ENCODE measurements at places on chromosomes 11 and 22.
A peak's percentile ranks its signal among the peaks of the same experiment; 100 is the strongest.

GRCh38 chr22:47422736-47423135 lies 660.3 kb downstream of the TBC1D22A start:
- no peak for DNase-seq

- DNase-seq = no peak
These were observed 51.5 kb downstream of the IRAG1 start for GRCh38 chr11:10641912-10642697.

DNA sequence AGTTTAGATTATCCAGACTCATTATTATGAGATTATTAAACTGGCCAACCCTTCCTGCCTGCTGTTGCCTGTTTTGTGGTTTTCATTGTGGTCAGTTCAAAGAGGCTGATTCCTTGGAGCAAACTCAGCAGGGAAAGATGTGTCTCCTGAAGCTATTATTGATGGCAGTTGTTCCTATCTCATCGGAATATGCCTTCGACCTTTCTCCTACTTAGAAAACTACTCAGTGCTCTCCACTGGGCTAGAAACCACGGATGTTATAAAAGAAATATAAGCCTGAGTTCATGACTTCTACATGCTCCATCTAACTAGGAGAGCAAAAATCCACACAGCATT lies 80.2 kb upstream of the NAV2 start:
- DNase-seq = no peak

DNA sequence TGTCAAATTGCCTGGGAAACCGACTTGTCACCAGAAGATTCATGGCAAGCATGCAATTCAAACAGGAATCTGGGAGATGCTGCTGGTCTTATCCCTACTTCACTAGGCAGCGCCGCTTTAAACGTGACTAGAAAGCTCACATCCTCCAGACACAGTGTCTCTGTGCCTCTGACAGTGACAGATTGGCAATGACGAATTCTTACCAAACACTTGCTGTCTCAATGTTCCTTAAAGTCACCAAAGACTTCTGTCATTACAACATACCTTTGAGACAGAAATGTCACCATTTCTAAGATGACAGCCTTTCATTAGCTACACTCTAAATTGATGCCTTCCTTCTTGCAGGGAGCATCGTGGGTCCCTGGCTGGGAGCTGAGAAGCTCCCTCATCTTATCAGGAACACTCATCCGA lies 197.8 kb downstream of the CWF19L2 start:
- no peak for DNase-seq

GRCh38 chr11:93740031-93740729 lies 1.1 kb downstream of the TAF1D start:
- no peak for DNase-seq

GRCh38 chr11:28400331-28401100 lies 292.3 kb downstream of the METTL15 start:
- DNase-seq = no peak

DNA sequence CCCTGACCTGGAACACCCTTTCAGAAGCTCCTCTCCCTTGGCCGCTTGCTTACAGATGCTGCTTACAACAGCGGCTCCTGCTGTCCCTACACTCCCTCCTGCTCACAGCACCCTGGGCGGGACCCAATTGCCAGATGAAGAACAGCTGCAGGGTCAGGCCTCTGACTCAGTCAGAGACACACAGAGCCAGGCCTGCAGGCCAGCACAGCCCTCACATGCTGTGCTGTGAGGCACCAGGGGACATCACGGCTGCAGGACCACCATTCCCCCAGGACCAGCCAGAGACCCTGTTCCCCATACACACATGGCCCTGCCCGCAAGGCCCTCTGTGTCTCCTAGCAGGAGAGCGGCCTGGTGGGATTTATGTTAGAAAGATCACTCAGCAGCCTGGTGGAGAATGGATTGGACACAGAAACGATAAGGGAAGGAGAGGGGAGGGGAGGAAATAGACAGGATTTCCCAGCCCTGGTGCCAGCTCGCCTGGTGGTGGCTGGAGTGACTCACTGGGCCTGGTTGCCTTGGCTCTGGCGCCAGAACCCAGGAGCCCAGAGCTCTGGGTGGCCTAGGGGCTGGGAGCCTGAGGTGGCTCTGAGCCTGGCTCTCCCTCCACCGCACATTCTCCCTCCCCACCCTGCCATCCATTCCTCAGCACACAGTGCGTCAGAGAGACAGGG lies 6.7 kb downstream of the CAPN5 start:
- DNase-seq = no peak

- DNase-seq = no peak
These were observed 50.8 kb downstream of the PISD start for GRCh38 chr22:31611061-31611760.

DNA sequence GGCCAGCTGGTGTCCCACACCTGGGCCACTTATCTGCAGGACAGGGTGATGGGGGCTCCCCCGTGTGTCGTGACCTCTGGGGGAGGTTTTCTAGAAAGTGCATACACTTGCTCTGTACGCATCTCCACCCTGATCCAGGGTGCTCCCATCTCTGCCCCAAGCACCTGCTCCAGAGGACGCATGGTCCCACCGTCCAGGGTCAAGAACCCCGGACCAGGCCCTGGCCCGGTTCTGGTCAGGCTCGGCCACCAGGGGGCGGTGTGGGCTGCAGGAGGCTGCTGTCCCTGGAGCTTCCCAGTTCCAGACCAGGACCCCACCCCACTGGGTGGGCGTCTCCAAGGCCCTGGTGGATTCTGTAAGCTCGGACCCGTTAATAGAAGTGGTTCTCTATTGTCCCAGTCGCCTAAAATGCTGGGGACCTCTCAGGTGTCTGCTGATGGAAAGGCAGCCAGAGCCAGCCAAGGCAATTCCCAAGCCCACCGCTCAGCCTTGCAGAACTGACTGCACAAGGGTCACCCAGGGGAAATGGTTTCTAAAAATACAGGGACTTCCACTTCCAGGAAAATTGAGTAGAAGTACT lies 34.7 kb upstream of the SEPTIN5 start:
- DNase-seq = peak; percentile 20

DNA sequence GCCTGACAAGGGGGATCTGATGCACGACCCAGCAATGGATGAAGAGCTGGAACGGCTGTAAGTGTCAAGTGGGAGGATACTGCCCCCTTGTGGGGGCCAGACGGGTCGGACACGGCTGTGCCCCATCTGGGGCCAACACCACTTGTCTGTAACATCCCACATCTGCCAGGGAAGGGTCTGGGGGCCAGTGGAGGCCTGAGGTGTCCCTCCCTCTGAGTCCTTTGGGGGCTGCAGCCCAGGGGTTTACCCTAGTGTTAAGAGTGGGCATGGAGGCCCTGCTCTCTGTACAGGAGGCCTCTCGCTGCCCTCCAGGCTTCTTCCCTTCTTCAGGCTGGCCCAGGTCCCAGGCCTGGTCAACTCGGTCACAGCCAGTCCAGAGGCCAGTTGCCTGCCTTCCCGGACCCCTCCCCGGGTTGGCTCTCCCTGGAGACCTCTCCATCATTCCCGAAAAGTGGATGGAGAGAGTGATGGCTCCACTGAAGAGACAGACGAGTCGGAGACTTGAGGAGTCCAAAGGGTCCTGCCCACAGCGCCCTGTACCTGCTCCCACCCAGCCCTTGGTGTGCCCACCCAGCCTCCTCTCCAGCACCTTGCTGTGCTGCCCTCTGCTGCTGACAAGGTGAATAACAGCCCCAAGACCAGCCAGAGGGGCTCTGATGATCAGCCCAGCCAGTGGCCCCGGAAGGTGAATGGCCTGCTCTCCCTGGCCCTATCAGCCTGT lies 15.4 kb downstream of the ARFGAP2 start:
- DNase-seq = no peak

DNA sequence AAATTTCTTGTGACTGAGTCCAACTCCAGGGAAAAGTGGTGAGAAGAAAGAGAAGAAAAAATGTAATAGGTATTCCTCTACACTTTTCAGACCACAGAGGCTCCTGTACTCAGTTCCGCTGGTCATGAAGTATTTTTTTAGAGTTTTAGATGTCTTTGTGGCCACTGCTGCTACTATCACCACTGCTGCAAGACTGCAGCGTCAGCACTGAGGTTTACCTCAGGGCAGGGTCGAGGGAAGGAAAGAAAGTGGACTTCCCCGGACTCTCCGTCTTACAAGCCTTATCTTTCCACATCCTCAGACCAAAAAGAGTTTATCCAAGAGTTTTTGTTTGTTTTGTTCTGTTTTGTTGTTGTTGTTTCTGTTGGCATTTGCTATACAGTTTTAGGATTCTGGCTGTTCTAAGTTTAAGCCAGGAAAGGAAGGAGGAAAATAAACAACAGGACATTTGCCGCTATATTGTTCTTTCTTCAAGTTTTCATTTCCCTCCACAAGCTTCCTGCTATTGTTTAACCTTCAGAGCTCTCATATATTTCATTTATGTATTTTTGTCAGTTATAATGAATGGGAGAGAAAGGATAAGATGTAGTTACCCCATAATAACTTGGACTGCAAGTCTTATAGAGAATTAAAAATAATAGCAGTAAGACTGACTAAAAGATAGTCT lies 919.3 kb downstream of the NTM start:
- no peak for DNase-seq

- no peak for DNase-seq
These were observed 41.0 kb downstream of the TIMP3 start for GRCh38 chr22:32842486-32842885.

DNA sequence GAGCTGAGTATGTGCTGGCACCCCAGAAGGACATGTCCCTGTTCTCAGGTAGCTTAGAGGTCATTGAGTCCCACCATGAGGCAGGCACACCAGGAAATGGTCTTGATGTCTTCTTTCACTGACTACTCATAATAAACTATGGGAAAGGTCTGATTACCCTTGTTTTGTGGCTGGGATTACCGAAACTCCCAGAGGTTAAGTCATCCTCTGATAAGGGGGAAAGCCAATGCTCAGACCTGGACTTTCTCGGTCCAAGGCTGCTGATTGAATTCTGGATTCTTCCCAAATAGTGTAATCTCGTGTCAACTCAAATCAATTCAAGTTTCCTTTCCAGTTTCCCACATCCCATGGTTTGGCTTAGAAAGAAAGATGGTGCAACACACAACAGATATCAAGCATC lies 3.7 kb upstream of the CD44 start:
- no peak for DNase-seq

DNA sequence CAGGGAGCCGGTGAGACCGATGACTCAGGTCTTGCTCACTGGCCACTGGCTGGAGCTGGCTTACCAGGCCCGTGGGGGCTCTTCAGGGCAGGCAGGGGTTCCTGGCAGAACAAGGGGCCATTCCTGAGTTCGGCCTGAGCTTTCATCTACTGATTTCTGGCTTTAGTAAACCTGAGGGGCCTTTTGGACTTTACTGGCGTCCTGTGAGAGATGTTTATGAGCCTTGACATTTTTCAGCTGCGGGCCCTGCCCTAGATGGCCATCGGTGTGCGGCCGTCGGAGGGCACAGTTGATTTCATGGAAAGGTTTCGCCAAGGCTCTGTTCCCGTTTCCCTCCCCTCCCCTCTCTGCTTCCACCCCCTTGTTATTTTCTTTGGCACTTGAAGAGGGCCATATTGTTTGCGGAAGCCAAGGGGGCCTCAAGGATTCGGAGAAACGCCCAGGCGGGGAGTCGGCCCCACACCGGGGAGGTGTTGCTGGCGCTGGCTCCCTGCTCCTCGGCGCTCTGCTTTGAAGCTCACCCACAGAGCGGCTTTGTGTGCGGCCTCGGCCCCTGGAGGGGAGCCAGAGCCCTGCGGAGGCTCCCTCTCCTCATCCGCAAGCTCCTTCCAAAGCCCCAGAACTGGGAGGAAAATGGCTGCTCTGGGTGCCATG lies 17.7 kb downstream of the ELF5 start:
- no peak for DNase-seq

- DNase-seq = no peak
These were observed 106.8 kb downstream of the CCDC83 start for GRCh38 chr11:85961930-85962363.

Measured in stimulated activated CD8-positive, alpha-beta memory T cell treated with anti-CD3 and anti-CD28 coated beads, Interleukin-4, amount 100 ng/mL, for 1 hour (primary cell).